ENCODE measurements at places on chromosomes 12 and 14. TPM values are rescaled to one million over a fixed set of nuclear protein-coding genes. Genes with fewer than 3 reads are reported as not detected.

GRCh38 chr14:21264025-21264801, 5.0 kb downstream of the HNRNPC start:
- ATAC-seq, result peak; percentile 38

DNA sequence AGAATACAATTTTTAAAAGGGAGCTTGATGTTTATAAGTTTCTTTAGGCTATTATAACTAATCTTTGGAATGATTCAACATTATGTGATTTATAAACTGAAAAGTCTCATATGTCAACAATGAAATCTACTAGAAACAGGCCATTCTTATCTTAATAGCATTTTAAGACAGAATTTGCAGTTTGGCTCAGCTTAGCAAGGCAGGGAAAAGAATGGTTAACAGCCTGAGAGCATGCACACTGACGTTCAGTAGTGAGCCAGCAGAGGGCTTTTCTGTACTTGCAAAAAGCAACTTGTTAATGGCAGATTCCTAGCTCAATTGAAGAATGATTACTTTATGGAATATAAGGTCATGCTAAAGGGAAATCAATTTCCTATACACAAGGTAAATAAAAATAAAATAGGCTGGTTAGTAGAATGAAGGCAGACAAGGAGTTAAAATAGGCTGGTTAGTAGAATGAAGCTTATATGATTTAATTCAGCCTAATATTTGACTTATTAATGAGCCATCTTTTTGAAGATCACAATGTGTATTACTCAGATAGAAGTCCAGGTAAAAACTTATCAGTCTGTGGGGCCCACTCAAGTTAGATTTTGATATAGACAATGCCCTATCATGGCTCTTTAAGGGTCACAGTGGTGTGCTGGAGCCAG, 95.9 kb downstream of the OTOGL start:
- no peak for ATAC-seq

DNA sequence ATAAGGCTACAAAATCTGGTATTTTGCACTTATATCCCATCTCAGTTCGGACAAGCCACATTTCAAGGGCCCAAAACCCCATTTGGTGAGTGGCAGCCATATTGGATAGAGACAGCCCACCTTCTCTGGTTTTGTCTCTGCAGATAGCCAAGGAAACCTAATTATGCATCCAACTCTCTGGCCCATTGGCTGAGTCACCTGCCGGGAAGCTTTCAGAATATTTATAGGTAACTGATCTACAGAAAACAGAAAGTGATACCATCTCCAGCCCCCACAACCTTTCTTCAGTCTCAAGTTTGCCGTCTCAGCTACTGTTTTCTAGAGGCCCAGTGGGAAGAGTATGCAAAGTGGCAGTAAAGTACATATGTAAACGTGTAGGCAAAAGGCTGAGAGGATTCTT, 33.7 kb upstream of the PPP1CC start:
- no peak for ATAC-seq

DNA sequence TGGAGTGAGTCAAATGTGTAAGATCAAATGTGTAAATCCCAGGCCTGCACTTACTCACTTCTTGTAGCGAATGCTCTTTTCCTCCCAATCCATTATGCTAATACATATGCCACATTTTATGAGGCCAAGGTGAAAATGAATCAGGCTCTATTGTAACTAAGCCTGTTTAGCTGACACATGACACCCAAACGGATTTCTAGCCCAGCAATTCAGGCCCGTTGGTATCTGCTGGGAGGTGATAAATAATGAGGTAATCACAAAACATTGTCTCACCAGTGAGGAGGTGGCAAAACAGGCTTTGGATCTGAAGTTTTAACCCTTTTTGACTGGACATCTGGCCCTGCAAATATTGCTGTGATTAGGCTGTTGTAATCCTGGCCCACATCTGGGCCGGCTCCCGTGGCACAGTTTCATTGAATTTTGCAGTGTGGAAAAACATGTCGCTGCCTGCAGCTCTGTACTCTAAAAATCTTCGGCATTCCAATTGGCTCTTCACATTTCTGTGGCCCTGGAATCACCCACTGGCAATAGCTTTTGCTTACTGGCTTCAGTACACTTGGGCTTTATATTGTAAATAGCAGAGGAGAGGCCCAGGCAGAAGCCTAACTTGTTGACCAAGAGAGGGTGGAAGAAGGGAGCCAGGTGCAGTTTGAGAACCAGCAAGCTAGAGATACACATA, 106.1 kb downstream of the PAX9 start:
- ATAC-seq, result peak; percentile 68

DNA sequence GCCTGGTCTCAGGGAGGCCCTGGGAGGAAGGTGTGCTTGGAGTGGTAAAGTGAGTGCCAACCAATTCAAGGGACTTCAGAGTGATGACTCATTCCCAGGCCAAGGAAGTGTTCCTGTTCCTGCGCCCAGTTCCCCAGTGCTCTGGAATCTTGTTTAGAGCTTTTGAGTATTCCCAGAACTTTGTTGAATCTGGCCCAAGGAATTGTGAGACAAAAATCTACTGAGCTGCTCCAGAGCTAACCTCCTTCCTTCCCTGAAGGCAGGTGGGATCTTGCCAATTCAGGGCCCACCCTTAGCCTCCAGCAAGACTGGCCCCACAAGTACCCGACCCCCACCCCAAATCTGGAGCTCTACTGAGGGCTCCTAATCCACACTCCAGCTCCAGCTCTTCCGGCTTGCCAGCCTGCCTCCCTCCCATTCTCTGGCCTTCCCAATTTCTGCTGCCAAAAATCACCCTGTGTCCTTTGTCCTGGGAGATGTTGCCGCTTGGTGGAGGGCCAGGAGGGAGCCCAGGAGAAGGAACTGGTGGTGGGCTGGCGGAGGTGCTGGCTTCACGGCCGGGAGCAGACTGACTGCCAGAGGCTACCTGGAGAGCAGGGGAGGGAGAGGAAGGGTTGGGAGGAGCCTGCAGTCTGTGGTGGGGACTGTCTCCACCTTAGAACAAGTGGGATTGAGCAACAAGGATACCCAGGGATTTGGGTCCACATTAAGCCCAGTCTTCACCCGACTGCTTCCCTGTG, 2.0 kb upstream of the ATN1 start:
- ATAC-seq, result peak; percentile 2

- no peak for ATAC-seq
These were observed 712 bp upstream of the FZD10 start for GRCh38 chr12:130161261-130162243.

DNA sequence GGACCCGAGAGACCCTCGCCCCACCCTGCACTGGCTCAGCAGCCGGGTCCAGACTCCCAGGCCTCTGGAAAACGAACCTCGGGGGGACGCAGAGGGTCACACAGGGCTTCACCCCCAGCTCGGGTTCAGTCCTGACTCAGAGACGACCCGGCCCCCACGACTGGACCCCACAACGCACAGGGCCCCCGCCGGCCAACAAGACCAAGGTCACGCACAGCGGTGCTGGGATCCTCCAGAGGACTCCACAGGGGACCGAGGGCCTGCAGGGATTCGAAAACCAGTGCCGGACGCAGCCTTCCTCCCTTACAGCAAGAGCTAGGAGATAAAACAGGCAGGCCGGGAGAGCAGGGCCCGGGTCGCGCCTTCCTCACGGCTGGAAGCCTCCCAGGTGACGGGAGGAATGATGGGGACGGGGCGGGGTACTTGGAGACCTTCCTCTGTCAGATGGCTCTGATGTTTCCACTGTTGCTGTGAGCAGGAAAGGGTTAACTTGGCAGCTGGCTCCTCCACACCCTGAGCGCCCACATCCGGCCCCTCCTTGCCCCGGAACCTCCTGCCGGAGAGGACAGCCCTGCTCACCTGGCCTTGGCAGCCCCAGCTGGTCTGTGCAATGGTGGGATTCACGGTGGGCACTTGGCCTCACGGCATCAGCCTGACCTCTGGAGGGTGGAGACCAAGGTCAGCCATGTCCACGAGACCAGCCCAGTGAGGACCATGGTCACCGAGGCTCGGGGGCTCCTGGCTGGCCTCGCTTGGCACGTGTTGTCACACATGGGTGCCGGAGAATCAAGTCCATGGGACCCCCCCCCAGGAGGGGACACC, 46.2 kb downstream of the GALNT9 start:
- ATAC-seq, result no peak

- no peak for ATAC-seq
These were observed 130.6 kb upstream of the MDM1 start for GRCh38 chr12:68462803-68463202.

DNA sequence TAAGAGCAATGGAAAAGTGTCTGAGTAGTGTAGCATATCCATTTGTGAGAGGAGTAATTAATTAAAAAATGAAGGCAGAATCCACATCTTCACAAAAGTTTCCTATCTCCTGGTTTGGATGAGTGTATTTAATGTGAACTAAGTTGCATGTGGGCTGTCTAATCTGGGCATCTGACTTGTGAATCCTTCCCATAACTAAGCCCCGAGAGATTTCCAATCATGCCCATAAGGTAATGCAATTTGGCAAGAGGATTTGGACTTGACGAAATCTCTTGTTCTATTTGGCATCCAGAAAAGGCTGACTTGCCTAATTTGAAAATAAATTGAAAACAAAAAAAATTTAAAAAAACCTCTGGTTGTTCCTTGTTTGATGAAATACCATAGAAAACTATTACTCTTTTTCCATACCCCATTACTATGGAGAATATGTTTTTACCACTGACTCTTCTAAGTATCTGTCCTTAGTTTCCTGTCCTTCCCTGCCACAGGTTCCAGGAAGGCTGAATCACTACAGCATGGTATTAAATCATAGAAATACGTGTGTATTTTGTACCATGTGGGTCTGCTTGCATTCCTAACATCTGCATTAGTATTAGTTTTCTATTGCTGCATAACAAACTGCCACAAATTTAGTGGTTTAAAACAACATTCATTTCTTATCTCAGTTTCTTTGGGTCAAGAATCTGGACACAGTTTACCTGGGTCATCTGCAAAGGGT, 48.4 kb downstream of the ETV6 start:
- peak; percentile 70 for ATAC-seq

DNA sequence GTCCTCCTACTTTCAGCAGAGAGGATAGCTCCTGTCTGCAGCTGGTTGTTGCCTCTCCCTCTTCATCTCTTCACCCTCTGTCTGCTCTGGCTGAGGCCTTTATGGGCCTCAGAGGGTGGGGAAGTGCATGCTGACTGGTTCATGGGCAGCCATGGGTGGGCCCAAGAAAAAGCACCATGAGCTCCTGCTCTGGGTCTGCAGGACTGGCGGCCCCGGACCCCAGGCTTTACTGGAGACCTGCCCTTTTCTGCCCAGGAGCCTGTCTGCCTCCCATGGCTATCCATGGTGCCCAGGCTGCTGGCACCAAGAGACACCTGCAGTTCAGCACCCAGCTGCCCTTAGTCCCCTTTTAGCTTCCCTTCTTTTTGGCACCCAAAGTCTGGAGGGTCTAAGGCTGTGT, 137.1 kb downstream of the PTPRR start:
- ATAC-seq, result no peak

DNA sequence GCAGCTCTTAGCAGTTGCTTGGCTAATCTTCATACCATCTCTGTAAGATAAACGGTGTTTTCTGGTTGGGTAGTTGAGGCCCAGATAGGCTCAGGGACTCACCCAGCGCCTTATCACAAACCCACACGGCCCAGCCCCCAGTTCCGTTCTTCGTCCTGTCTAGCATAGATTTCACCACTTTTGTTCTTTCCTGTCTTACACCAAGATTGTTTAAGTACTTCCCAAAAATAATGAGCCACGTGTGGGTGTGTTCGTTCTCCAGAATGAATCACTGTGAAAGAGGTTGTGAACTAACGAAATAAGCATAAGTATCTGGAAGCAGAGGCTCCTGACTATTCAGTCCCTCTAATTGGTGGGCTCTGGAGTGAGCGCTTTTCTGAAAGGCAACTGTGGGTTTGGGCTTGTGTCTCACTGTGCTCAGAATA, 21.4 kb downstream of the ACVR1B start:
- no peak for ATAC-seq

DNA sequence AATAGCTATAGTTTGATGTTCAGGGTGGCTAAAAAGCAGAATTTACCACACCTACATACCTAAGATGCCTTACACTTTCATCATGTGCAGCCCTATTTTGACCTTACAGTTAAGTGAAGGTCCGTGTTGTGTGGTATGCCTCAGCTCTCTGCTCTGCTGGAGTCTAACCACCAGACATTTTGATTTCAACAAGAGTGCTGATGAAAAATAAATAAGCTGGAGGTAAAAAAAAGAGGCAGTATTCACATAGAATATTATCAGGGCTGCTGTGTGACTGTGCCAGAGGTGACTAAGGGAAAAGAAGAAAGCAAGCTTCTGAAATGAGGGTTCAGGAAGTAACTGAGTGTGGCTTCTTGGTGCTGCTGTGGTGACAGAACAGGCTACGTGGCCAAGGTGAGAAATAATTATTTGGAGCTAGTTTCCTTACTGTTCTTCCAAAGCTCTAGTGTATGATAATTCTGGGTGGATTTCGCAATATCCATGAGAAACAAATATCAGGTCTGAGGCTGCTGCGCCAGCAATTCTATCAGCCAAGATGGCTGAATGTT, 188.8 kb downstream of the STXBP6 start:
- ATAC-seq, result no peak

DNA sequence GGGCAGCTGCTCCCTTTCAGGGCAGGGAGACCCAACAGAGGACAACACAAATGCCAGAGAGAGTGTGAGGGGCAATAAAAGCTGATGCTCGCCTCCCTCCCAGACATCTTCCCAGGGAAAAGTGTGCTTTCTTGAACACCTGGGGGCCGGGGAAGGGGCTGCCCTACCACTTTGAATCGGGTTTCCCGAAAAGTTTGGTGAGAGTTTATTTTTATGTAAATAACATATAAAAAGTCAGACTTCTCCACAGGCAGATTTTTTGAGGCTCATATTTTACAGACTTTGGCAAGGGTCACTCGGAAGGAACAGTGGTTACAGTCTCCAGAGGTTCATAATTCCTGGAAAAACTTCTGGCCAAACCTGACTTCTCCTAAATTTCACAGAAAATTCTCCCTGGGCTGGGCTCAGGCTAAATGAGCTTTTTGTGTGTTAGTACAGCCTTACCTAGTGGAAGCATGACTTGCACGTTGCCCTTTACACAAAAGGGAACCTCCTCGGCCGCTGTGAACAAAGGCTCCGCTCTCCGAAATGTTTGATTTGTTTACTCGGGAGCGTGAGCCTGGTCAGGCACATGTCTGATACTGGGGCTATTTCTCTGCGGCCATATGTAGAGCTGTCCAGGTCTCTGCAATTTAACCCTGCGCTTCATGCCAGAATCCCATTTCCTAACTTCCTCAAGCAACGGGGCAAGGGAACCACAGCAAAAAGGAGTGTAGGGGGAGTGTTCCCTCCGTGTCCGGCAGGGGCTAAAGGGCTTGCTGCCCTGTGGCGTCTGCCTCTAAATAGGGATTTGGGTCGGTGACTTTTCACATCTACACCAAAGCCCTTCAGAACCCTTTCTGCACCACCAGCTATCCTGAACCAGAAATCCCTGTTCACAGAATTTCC, 3.4 kb downstream of the RTL1 start:
- ATAC-seq, result no peak

- ATAC-seq, result no peak
These were observed 1.1 kb downstream of the RIMKLB start for GRCh38 chr12:8698879-8699278.

- peak; percentile 99 for ATAC-seq
These were observed 9.5 kb downstream of the NOC4L start for GRCh38 chr12:132153501-132154340.

- peak; percentile 73 for ATAC-seq
These were observed at the start of gene TMCC3 for GRCh38 chr12:94650143-94651056. Gene TMCC3, minus strand, starts transcription at chr12:94650557. Its CDS starts 127 bp downstream, at chr12:94650430.

LHX5 gene
- not detected for total RNA-seq

ZNF605 gene
- total RNA-seq, result 12.1 TPM

TCL1A gene
- total RNA-seq, result not detected

TMEM132C gene
- 0.58 TPM for total RNA-seq

DACT1 gene
- 1.2 TPM for total RNA-seq

LRR1 gene
- total RNA-seq, result 23.7 TPM

LRRC9 gene
- total RNA-seq, result not detected

CCDC177 gene
- 4.3 TPM for total RNA-seq

FAM181A gene
- total RNA-seq, result not detected

ADSS1 gene
- total RNA-seq, result 21.9 TPM

C3AR1 gene
- total RNA-seq, result 0.34 TPM

LBHD2 gene
- not detected for total RNA-seq
